ENCODE measurements at places on chromosomes 3 and 15.

DNA sequence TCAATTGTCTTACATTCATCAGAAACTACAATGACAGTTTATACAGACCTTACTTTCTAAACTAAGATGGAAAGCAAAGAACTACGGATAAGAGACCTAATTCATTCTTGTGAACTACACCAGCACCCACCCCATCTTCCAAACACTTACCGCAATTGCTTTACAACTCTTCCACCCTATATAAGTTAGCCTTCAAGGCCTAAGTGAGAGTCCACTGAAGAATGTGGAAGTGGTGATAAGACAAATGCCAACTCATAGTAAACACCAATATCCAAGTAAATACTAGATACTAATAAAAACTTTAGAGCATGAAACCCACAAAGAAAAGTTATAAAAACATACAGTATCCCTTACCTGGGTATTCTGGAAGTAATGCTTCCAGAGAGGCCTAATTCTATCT is 13.6 kb downstream of the ARF4 start:
- no peak for DNase-seq

DNA sequence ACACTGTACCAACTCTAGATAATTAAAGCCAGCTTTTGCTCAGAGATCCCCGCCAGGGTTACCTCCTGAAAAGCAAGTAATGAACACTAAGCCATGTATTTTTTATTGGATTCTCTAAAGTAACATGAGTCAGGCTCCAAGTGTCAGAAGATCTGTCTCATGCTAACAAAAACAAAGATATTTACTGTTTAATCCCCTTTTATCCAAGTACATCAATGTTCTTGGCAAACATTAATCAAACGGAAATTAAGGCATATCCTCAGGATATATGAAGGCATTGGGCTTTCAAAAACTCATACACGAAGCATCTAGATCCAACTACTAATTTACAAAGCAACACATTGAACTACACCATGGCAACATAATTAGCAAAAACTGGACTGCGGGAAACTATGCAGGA is 37.2 kb downstream of the MYO5A start:
- no peak for DNase-seq

DNA sequence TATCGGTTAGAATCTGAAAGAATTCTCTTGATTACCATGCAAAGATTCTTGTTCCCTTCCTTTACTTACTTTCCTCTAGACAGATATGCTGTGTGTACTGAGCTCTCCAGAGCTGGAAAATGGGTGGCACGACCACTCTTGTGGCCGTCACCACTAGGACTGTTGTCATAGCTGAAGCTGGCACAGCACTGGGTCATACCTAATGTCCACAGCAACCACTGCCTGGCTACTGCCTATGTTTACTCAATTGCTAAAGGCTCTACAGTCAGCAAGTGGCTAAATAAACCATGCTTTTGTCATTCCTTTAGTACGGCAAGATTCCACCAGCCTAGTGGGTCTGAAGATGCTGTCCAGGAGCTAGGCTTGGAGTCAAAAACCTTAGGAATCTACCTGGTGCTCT is 1643.0 kb downstream of the OTOL1 start:
- no peak for DNase-seq

DNA sequence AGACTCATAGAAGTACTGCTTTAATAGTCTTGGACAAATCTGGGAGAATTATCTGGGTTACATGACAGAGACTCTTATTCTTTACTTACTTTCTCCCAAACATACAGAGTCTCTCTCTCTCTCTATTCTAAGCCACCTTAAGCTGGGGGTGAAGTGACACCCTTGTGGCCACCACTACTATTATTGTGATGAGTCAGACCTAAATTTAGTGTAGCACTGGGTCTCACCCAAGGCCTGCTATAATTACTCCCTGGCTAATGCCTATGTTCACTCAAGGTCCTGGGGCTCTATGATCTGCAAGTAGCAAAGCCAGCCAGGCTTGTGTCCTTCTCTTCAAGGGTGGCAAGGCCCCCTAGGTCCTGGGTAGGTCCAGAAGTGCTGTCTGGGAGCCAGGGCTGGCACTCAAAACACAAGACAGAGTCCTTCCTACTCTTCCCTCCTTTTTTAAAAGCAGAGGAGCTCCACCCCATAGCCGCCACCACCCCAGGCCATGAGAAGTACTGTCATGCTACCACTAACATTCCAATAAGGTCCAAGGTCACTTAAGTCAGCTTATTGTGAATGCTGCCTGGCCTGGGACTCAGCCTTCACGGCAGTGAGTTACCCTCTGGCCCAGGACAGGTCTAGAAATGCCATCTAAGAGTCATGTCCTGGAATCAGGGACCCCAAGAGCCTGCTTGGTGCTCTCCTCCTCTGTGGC is 183.6 kb downstream of the POLQ start:
- DNase-seq = no peak

DNA sequence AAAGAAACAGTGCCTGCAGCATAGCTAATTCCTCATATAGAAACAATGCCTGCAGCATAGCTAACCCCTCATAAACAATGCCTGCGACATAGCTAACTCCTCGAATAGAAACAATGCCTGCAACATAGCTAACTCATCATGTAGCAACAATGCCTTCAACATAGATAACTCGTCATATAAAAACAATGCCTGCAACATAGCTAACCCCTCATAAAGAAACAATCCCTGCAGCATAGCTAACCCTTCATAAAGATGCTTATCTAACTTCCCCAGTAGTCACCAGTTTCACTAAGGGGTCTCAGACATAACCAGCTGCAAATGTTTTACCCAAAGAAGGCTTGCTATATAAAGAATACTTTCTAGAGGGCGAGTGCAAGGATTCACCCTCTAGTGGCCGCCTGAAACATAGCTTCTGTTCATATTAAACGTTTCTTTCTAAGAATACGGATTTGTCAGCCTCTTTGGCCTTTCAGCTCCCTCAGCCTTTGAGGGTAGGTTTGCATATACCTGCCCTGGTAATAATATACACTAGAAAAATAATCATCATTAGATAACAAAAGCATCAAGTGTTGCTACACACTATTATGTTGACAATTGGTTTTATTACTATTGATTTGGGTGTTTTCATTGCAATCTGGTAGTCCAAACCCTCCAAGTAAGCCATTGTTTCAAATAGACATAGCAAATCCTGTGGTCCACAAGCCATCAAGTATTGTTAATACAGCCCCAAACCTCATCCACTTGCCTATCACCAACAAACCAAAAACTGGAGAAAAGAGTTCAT is 44.4 kb upstream of the FAN1 start:
- peak; percentile 3 for DNase-seq

DNA sequence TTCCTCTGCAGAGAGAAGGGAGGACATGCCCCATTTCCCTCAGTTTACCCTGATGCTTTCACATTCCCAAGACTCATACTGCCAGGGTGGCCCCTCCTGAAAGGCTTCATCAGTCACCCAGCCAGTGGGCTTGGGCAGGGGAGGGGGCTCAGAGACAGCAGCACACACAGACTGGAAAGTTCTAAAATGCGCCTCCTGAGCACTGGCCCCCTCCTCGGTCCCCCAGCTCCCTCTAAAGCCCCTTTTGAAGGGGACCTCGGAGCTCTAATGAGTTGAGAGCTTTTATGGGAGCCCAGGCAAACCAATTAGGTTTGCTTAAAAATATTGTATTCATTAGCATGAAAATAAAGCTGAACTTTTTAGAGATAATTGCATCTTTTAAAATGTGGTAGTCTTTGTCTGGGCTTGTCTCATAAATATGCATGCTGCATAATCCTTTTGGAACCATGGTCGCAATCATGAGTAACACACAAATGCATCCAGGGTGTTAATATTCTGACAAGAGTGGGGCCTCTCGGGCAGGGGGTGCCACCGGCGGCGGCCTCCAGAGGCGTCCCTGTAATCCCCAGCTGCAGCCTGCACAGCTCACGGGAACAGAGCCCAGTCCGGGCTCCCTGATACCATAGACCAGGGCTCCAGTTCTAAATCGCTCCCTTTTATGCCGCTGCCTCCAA is 78.5 kb downstream of the RPLP1 start:
- DNase-seq = no peak

- DNase-seq = no peak
Measured at GRCh38 chr3:170424879-170425278, 6.2 kb downstream of the CLDN11 start.

DNA sequence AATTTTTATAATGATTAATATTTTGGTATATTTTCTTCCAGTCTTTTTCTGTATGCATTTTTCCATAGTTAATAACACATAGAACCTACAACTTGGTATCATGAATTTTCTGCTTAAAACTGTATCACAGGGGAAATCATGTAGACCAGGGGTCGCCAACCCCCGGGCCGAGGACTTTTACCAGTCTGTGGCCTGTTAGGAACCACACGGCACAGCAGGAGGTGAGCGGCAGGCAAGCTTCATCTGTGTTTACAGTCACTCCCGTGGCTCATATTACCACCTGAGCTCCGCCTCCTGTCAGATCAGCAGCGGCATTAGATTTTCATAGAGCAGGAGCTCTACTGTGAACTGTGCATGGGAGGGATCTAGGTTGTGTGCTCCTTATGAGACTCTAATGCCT is 54.7 kb downstream of the RPL22L1 start:
- DNase-seq = no peak

GRCh38 chr3:174462916-174463315 is 396.2 kb upstream of the NAALADL2 start:
- no peak for DNase-seq

GRCh38 chr3:75076481-75076880 is 462.0 kb upstream of the CNTN3 start:
- no peak for DNase-seq

GRCh38 chr15:75578173-75578947 is 755 bp downstream of the PTPN9 start:
- DNase-seq = peak; percentile 35

- DNase-seq = peak; percentile 52
Measured at GRCh38 chr3:197750858-197751737, 1.4 kb downstream of the FYTTD1 start.

- DNase-seq = no peak
Measured at GRCh38 chr3:139611528-139611927, 66.2 kb downstream of the NMNAT3 start.

DNA sequence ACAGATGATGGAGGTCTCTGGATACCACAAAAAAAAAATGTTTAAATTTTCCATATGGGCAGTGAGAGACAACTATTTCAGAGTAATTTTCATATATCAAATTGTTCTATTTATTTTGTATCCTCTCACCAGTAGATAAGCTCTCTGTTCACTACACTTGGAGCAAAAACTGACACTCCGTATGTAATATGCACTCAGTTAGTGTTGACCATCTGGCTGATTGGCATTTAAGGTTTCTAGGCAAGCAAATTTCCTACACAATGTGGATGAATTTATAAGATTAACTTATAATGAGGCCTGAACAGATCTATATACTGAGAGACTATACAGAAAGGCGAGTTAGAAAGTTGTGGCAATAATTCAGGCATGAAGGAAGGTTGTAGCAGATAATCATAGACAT is 836.5 kb upstream of the SEMA6D start:
- DNase-seq = no peak

DNA sequence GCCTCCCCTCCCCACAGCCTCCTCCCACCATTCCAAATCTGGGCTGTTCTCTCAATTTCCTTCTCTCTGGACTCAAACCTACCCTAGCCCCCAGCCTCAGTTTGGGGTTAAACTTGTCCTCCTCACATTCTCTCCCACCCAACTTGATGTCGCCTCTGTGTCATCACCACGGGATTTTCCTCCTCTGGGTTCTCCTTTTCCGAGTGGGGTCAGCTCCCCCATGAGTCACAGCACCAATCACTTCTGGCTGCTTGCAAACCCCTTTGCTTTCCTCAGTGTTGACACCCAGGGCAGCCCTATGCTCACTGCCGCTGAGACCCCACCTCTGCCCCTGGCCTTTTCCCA is 451 bp downstream of the CCR5AS start:
- peak; percentile 77 for DNase-seq

- DNase-seq = no peak
Measured at GRCh38 chr3:12818773-12819172, 22.3 kb downstream of the CAND2 start.

- DNase-seq = no peak
Measured at GRCh38 chr3:20145874-20146273, 40.1 kb downstream of the SGO1 start.

DNA sequence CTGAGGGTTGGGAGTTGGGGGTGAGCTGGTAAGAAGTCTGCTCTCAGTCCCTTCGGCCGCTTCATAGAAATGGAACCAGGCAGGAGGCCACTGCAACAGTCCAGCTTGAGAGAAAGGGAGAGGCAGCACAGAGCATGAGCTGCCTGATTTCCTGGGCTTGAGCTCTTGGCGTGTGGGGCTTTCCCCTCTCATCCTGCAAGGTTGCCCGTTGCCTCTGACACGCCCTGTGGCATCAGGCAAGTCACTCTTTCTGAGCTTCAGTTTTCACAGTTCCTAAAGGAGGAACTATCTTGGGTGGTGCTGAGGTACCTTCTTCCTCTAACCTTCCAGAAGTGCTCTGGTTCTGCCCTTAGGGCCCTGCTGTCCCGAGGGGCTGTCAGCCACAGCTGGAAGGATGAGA is 4.9 kb downstream of the MESP2 start:
- peak; percentile 14 for DNase-seq

DNA sequence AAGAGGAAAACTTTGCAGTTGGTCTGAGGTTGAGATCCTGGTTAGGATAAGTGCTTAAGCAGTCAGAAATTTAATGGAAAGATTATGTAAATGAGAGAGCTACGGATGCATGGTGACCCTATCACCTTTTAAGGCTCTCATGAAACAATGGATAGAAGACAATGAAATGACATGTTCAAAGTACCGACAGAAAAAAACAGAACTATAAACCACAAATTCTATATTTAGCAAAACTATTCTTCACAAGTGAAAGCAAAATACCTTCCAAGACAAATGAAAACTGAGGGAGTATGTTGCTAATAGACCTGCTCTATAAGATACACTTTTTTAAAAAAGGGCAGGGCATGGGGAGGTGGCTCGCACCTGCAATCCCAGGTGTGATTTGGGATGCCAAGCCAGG is 32.2 kb downstream of the DNAAF4 start:
- DNase-seq = no peak

DNA sequence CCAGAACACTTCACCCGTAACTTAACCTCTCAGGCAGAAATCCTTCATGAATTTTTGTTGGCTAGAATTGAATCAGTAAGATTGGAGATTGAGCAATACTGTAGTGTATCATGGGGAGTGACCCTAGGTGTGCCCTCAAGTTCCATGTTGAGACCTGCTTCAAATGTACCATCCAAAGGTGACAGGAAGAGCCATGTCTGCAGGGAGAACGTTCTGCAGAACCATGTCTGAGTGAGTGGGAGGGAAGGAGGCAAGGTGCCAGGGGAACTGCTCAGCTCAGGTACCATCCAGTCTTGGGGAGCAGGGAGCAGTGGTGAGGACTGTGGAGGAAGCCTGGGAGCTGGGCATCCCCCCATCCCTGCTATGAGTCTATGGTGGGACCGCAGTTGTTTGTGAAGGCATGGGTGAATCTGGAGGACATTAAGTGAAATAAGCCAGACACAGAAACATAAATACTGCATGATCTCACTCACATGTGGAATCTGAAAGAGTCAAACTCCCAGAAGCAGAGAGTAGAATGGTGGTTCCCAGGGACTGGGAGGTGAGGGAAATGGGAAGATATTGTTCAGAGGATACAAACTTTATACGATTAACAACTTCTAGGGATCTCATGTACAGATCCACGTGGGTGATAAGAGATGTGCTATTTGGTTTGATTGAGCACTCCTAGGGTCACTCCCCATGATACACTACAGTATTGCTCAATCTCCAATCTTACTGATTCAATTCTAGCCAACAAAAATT is 23.3 kb downstream of the CFAP161 start:
- no peak for DNase-seq

GRCh38 chr3:183188895-183189462 is 26.4 kb upstream of the LAMP3 start:
- DNase-seq = peak; percentile 23
